ENCODE measurements at places on chromosomes 2 and 18.

DNA sequence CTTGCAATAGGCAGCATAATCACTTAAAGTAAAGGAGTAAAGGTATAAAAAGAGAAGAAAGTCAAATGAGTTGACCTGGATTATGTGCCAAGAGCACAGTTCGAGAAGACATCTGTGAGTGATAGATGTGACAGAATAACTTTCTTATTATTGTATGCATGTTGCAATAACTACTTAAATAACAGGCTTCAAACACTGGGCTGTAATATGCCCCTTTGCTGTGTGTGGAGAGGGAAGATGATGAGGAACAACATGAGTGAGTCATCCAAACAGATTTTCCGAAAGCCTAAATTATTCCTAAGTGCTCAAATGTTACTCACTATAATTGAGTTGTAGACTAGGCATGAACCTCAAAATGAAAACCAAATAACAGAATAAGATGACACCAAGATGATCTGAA, 328.1 kb downstream of the EXOC6B start:
- no peak for DNase-seq

- DNase-seq = no peak
Observed at GRCh38 chr18:27780061-27780745, 396.7 kb downstream of the CDH2 start.

DNA sequence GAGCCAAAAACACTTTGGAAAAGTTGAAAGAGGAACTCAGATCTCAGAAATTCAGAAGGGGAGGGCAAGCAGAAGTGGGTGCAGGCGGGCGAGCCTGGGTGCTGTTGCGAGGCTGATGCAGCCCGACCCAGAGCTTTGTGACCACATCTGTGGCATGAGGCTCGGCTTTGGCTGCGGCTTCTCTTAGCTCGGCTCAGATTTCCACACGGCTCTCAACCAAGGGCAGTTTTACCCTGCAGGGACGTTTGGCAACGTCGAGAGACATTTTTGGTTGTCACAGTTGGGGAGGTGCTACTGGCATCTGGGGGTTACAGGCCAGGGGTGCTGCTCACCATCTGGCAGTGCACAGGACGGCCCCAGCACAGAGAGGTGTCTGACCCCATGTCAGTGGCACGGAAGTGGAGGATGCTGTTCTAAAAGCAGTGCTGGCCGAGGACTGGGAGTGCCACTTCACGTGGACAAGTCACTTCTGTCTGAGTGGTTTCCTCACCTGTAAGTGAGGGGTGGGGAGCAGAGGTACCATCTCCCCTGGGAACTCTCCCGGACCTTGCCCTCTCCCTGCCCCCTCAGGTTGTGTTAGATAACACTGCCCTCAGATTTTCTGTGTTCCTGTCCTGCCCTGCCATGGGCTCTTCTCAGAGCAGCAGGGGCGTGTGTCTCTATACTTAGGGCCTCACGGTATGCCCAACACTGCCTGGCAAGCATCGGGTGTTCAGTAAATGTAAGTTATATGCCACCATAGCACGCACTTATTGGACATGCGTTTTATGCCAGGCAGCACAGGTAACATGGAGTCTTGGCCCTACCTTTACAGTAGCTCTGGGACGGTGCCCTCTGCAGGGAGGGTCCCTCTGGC, 48.7 kb upstream of the FAHD2A start:
- no peak for DNase-seq

DNA sequence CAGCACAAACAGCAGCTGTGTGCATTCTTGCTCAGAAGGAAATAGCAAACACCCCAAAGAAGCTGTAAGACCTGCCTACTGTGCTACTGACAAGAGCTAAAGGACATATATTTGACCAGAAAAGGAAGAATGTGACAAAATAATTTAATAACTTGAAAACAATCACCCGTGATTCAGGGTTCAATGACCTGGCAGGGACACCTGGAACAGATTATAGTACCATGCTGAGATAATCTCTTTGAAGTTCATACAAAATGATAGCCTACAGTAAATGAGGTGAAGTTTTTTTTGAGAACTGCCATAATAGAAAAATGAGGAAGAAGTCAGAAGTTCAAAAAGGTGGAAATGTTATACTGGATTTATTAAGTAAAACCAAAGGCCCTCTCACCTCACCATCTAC, 324.8 kb upstream of the GULP1 start:
- DNase-seq = no peak

DNA sequence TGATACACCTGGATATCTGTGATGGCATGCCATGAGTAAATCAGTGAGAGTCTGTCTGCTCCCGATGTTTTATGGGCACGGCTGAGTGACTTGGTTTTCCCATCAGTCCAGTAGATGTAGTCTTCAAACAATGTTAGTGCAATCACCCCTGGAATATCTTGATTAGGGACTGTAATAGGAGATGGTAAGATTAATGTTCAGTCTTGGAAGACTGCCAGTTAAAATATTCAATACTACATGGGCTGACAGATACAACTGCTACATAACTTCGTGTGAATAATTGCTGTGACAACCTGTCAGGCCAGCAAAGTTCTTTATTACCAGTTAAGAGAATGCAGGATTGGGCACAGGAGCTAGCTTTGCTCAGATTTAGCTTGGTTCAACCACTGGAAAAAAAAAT, 1673.3 kb downstream of the LRP1B start:
- no peak for DNase-seq

GRCh38 chr18:45680066-45680690, 43.8 kb upstream of the SLC14A1 start:
- no peak for DNase-seq

DNA sequence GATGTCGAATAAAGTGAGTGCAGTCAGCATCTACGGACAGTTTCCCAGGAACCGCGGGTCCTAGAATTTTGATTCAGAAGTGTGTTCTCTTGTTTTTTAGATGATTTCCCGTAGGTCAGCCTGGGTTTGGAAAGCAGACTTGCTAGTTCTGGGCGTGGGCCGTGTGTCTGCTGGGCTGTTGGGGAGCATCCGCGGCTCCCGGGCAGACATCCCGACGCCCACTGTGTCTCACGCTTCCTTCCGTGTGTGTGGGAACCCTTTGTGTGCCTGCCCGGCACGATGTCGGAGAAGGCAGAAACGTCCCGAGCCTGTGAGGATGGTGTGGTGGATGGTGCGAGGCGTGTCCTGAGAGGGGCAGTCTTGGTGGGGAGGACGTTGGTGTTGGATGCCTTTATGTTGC, 18.4 kb downstream of the CTDP1 start:
- no peak for DNase-seq

DNA sequence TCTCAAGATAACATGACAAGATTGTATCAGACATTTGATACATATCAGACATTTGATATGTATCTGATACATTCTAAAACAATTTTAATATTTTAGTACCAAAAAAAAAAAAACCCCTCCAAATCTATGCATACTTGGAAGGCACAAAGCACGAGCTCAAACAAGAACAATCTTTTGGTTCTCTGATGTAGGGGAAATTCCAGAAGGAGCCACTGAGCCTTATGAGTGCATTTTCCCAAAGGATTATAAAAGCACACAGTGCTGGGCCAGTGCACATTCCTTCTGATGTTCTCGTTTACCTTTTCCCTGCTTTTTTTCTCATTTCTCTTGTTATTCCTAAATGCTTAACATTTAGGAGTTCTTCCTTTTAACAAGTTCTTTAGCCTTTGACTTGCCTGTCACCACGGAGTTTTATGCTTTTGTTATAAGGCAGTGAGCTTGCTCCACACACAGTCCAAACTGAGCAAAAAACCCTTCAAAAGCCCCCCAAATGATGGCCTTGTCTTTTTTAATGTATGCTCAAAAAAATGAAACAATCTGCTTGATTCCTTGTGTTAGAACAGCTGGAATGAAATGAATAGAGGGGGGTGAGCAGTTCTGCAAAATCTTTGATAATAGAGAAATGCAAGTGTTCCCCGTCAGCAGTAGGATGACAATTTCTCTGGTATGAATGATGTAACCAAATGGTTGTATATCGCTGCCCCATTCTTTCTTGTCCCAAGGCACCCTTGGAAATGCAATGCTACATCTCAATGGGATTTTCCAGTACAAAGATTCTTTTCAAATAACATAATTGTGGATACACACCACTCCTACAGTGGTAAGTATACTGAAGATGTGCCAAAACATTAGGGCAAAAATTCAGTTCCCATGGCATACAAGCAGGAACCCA, 597.2 kb upstream of the ZEB2 start:
- DNase-seq = no peak

GRCh38 chr18:46291149-46291548, 187.0 kb downstream of the HAUS1 start:
- no peak for DNase-seq

DNA sequence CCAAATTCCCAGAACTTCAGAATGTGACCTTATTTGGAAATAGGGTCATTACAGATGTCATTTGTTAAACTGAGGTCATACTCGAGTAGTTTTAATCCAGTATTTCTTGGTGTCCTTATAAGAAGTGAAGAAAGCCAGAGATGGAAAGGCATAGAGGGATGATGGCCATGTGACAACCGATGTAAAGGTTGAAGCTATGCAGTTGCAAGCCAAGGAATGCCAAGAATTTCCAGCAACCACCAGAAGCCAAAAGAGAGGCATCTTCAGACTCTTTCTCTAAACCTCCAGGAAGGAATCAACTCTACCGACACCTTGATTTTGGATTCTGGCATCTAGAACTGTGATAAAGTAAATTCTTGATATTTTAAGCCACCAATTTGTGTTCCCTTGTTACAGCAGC, 242.2 kb downstream of the CDH20 start:
- no peak for DNase-seq

DNA sequence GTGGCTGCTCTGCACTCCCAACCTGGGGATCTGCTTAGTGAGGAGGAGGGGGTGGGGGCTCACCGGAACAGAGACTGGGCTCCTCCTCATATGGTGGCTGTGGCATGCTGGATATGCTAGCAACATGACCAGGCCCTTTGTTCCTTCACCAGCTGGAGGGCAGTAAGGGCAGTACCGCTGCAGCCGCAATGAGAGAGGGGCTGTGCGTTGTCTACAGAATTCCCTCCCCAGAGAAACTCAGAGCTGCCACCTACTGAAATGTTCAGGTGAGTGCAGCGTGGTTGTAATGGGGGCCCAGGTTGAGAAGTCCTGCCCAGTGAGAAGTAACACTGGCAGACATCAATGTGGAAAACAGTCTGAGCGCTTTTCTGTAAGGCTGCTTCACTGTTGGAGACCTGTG, 1211.9 kb upstream of the NXPH2 start:
- DNase-seq = no peak

GRCh38 chr18:44374966-44375365, 305.7 kb upstream of the SETBP1 start:
- no peak for DNase-seq

- DNase-seq = peak; percentile 16
Observed at GRCh38 chr2:8310557-8311455, 371.1 kb upstream of the ID2 start.

- DNase-seq = no peak
Observed at GRCh38 chr18:3455090-3455635, 5.2 kb downstream of the TGIF1 start.

GRCh38 chr2:178933493-178933892, 116.4 kb downstream of the CCDC141 start:
- DNase-seq = no peak

DNA sequence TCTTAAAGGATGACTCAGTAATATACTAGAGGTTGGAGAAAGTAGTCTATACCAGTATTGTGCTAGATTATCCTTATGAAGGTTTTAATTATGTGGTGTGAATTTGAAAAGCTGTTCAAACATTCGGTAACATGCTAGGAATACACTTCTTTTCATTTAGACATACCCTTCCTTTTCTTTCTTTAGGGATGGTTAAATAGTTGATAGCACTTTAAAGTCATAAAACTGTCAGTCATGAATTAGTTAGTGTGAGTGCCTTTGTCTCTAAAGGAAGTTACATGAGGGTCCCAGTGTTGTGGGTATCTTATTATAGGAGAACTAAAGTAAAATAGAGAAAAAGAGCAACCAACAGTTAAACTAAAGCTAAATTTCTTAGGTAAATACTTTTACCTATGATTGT, 149.3 kb downstream of the CSRNP3 start:
- no peak for DNase-seq

DNA sequence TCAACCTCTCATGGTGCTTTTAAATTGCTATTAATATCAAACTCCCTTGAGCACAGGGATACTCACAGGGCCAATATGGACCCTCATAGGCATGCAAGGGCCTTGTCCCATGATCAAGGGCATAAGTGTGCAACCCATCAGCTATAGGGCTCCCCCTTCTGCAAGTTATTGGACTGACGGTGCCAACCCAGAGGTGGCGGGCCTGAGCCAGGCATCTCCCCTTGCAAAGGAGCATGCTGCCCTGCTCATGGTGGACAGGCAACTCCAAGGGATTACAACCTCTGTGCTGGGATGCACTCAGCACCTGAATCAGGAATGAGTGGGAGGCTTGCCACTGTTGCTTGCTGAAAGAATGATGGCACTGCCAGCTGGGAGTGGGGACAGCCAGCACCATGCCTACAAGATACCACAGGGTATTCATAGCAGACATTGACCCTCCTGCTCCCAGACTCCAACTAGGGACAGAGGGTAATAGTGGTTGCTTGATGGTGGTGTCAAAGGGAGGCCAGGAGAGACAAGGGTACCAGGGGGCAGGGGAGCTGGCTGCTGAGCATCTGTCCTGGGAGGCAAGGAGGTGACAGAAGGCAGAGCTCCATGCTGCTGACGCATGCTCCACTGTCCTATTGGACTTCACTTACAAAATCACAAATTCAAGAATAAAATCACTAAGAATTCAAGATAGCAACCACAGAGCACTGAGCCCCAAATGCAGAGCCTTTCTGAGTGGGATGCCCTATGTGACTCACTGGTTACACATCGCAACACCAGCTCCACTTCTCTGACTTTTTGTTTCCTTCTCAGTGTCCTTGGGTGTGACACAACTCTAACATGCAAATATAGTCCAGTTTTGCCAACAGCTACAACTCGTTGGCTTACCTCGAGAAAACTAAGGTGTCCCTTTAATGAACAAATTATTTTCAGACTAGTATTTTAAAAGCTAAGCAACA, 157.1 kb upstream of the CCDC150 start:
- DNase-seq = no peak

- DNase-seq = no peak
Observed at GRCh38 chr2:224444021-224444420, 42.1 kb upstream of the FAM124B start.

GRCh38 chr2:46416739-46417403, 62.5 kb upstream of the TMEM247 start:
- no peak for DNase-seq

GRCh38 chr2:2542316-2542715, 211.2 kb upstream of the MYT1L start:
- no peak for DNase-seq

DNA sequence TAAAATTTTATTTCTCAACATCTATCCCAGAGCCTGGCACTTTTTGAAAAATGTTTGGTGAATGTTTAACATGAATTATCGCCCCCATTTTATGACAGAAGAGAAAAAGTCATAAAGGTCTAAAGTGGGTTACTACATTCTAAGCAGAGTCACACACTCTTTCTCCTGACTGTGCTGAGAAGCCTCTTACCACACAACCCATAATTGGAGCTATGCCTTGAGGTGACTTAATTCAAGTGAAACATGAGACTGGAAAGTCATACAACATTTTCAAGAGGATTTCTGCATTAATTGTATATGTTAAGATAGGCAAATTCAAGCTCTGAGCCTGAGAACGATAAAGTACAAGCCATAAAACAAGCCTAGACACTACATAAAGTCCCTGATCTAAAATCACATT, 3.1 kb upstream of the DSEL start:
- no peak for DNase-seq

All from activated T-helper 1 cell treated with Interleukin-2 at 50 U/mL for 16 hours (primary cell).